ENCODE measurements at places on chromosomes 3 and 15.

GRCh38 chr3:134378384-134378783, 4.1 kb upstream of the AMOTL2 start:
- DNase-seq, result no peak

DNA sequence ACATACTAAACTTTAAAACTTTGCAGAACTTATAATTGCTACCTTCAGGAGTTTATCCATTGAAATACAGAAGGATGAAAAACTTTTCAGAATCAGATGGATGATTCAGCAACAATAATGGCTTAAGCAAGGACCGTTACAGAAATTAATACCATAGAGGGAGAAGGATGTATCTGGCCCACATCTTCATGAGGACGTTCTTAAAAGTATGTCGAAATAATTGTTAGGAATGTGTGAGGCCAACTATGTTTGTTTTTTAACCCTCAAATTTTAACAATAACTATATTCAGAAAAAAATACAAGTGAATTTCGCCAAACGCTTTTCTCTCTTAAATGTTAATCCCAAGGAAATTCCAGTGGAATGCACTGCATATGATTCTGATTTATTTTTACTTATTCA, 105.2 kb upstream of the EPHA3 start:
- no peak for DNase-seq

GRCh38 chr15:101153801-101154656, 97.8 kb downstream of the CHSY1 start:
- DNase-seq, result no peak

DNA sequence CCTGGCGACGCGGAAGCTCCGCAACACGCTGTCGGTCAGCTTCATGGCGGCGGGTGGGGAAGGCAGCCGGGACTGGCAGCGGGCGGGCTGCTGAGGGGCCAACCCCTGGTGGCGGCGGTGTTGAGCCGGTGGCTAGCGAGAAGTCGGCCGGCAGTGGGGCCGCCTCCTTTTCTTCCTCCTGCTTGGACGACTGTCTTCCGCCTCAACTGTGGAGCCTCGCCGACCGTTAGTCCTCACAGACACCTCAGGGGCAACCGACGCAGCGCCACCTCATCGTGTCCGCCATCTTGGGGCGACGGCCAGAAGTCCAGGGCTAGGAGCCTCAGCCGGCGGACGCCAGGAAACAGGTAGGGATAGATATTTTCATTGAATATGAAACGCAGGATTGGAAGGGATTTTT, 875.1 kb downstream of the NSUN3 start:
- no peak for DNase-seq

GRCh38 chr3:73350996-73351395, 273.7 kb downstream of the PDZRN3 start:
- DNase-seq, result no peak

DNA sequence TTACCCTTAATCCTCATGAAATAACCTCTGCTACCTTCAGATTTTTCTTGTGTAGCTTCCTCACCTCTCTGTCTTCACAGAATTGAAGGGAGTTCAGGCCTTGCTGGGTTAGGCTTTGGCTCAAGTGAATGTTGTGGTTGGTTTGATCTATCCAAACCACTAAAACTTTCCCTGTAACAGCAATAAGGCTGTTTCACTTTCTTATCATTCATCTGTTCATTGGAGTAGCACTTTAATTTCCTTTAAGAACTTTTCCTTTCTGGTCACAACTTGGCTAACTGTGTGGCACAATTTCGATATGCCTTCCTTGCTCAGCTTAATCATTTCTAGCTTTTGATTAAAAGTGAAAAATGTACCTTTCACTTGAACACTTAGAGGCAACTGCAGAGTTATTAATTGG, 129.8 kb downstream of the NR1I2 start:
- DNase-seq, result no peak

DNA sequence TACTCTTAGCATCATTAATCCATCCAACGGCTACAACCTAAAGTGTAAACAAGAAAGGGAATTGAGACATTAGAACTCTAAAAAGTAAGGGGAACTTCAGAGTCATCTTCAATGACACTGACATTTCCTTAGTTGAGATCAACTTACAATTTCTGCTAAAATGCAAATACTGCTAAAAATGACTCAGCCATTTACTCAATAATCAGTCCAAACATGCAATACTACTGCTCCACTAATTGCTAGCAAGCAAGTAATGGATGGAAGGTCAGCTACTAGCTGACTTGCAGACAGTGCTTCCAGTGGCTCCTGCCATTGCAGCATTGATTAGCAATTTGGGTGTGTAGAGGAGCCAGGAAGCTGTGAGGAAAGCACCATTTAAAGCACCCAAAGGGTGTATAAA, 28.4 kb downstream of the CD200R1L start:
- DNase-seq, result no peak

GRCh38 chr3:150870406-150870805, 34.8 kb downstream of the MINDY4B start:
- no peak for DNase-seq

- DNase-seq, result peak; percentile 17
Observed at GRCh38 chr15:70504299-70504951, 258.9 kb downstream of the UACA start.

GRCh38 chr3:67706934-67707333, 52.5 kb upstream of the SUCLG2 start:
- DNase-seq, result no peak

DNA sequence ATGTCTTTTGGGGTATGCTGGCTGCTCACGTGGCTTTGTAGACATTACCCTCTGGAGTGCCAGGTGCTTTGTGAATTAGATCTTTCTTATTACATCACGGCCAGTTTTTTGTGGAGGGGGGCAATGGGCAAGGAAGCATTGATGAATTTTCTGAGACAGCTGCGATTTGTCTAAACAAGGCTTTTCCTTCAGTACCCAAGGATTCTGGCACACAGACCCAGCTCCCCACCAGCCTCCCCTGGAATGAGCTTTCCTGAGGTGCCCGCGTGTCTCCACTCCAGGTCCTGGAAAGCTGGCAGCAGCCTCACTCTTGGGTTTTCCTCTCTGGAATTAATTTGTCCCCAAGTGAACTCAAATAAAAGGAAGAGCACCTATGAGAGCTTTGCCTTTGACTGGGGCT, 157.6 kb upstream of the CTDSPL start:
- DNase-seq, result no peak

DNA sequence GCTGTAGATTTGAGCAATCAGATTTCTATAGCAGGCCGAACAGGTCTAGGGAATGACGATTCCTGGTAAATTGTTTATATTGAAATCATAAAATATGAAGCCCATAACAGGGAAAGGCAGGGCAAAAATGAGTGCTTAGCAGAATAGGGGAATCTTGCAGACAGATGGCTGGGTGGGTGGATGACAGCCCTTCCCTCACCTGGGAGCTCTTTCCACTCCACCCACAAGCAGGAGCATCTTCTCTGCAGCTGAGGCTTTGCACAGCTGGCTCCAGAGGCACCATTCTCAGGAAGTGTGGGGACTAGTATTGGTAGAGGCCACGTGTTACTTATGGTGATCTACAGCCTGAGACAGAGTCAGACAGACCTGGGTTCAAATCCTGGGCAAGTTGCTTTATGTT, 55.9 kb upstream of the SYN2 start:
- no peak for DNase-seq

DNA sequence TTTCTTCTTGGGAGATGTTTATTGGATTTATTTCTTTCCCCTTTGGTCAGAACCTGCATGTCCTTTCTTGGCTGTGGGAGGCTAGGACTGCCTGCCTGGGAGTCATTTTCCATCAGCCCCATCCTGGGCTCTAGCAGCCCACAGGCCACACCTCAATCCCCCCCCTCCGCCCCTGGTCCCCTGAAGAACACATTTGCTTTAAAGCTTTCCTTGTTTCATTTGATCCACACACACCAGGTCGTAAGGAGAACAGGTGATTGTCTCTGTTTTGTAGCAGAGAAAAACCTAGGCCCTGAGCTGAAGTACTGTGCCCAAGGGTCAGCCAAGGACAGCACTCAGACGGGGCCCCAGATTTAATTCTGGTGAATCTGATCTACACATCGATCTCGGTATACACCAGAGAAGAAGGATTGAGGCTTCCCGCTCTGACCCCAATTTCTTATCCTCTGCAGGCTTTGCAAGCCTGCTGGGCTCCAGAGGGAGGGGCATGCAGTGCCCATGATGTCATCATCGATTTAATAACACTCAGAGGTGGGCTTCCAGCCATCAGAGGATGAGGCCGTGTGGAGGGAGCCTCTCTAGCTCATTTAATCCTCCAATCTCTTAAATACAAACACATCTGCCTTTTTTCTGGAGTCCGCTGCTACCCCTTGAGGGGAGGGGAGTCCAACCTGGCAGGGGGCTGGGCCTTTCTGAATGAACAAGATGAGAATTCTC, 1.7 kb upstream of the CLN6 start:
- no peak for DNase-seq

DNA sequence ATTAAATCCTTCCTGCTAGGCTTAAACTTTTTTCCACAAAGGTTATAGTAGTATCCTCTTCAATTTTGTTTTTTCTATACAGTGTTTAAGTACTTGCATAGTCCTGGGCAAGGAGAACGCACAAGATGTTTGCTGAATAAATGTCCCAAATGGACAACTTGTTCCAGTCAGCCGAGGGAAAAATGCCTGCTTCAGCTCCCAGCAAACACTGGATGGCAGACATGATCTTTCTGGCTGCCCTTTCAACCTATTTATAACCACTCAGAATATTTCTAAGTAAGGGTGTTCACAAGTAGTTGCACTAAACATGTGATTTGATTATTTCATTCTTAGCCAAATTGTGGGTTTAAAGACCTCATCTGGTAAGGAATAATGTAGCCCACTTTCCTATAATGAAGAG, 29.8 kb downstream of the GNB4 start:
- DNase-seq, result no peak

DNA sequence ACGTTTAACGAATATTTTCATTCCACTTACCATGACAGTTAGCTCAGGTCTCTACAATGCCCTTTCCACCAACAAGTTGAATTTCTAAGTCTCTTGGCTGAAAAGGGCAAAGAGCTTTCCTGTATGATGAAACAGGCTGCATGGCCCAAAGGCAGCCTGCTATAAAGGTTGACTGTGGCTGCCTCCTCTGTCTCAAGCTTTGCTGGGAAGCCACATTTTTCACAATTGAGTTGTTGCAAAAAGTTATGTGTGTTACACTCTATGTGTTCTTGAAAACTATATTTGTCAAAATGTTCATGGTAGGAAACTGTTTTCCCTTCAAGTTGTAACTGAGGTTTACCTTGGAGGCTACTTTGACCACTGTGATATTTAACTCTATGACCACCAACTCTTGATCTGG, 49.5 kb downstream of the DZIP1L start:
- DNase-seq, result no peak

- no peak for DNase-seq
Observed at GRCh38 chr3:79690072-79690471, 77.7 kb downstream of the ROBO1 start.

- DNase-seq, result no peak
Observed at GRCh38 chr3:172808969-172809546, 58.5 kb downstream of the ECT2 start.

DNA sequence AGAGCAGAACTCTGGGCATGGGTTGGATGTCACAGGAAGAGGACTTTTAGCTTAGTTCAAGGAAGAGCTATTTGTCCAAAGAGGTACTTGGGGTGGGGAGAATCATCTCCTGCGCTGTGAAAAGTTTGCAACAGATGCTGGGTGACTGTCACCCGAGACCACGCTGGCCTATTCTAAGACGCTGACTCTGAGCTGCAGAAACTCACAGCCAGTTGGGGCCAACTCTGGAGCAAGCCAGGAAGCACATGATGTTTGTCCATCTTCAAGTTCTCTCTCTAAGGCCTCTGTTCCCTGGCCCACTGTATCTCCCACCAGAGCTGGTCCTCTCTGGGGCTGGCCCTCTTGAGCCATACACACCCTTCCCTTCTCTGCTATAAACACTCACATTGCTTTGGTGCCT, 17.9 kb upstream of the CDCP1 start:
- no peak for DNase-seq

- DNase-seq, result no peak
Observed at GRCh38 chr3:52551118-52551517, 14.7 kb downstream of the UQCC5 start.

DNA sequence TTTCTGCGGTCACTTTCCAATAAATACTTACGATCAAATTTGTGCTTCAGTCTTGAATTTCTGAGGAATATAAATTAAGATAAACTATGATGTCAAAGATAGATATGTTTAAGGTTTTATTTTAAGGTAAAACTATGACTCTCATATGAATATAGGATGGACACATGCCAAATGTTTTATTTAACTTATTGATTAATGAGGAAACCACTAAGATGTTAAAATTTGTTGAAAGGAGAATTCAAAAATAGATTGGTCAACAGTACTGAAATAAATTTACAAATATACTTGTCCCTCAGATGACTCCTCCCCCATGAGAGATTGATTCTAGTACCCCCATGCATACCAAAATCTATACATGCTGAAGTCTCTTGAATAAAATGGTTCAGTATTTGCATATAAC, 319.7 kb upstream of the KCNH8 start:
- no peak for DNase-seq
